Fibroblast of skin of left quadriceps (primary cell): ENCODE measurements at places on chromosomes 6 and 20.

DNA sequence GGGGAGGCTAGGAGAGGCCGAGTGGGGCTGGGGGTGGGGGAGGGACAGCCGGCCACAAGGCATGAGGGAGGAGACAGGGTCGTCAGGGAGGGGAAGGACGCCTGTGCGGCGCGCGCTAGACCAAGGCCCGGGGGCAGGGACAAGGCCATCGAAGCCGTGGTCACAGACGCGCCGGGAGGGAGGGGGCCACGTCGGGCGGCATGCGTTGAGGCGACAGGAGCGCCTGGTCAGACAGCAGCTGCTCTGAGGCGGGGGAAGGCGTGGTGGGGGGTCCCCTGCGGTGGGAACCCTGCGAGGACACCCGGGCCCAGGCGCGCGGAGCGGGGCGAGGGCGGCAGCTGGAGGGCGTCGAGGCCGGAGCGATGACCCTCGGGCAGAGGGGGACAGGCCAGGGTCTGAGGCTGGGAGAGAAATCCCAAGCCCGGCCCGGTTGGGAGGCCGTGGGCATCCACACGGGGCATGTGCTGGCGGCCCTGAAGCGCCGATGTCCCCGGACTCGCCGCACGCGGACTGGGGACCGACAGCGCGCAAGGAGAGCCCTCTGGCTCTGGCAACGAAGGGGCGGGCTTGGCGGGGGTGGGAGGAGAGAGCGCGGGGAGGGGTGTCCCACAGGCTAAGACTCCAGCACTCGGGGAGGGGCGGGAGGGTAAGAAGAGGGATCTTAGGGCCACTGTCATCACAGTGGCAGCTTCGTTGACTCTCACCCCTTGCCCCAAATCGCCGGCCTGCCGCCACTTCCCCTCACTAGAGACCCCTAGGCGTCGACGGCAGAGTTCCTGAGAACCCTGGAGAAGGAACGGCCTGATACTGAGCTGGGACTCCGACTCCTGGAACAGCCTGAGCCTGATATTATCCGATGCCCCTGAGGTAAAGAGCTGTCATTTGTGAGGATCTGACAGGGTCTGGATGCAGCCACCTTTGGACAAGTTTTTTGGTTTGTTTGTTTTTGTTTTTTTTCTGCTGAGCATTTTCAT lies 5.0 kb downstream of the TMEM239 start:
- no peak for DNase-seq

DNA sequence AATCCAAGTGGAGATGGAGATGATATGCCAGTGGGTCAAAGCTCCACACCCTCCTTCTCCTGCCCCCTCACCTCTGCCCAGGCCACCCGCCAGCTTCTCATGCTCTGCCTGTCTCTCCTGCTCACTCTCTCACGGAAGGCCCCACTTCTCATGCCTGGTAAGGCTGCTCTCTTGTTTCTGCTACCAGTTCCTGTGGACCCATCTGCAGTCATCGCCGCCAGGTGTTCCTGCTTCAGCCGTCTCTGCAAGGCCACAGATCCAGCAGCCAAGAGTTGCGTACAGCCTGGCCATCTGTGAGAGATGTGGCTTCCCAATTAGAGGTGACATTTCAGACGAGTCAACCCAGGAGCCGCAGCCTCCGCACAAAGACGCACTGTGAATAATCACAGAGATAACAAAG lies 40.8 kb upstream of the NXT1 start:
- DNase-seq = no peak

GRCh38 chr6:144847916-144848315 lies 562.8 kb downstream of the UTRN start:
- no peak for DNase-seq

DNA sequence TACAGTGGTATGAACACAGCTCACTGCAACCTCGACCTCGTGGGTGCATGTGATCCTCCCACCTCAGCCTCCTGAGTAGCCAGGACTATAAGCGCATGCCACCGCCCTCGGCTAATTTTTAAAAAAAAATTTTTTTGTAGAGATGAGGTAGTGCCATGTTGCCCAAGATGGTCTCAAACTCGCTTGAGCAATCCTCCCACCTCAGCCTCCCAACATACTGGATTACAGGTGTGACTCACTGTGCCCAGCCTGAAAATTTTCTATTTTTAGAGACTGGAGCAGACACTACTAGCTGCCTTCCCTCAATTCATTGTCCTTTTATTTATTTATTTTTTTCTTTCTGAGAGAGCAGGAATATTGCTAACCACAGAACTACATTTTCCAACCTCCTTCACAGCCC lies 20.3 kb upstream of the GTF3C6 start:
- no peak for DNase-seq

- DNase-seq = peak; percentile 71
Measured at GRCh38 chr6:141988954-141989705, 143.6 kb upstream of the GJE1 start.

GRCh38 chr20:6702144-6702543 lies 65.3 kb upstream of the BMP2 start:
- no peak for DNase-seq

DNA sequence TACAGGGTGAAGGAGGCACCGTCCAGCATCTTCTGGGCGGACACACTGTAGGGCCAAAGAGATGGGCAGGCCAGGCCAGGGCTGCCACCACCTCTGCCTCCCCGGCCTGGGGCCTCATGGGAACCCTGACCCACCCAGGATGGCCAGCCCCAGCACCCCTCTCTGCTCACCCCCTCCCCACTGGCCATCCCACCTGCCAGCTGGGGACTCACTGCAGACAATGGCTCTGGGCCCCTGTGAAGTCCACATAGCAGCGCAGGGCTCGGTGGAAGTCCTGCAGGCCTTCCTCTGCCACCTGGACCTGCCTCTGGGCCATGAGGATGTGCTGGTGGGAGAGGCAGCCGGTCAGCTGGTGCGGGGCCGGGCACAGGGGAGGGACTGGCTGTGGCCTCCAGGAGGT lies 3.6 kb upstream of the C20orf144 start:
- no peak for DNase-seq

DNA sequence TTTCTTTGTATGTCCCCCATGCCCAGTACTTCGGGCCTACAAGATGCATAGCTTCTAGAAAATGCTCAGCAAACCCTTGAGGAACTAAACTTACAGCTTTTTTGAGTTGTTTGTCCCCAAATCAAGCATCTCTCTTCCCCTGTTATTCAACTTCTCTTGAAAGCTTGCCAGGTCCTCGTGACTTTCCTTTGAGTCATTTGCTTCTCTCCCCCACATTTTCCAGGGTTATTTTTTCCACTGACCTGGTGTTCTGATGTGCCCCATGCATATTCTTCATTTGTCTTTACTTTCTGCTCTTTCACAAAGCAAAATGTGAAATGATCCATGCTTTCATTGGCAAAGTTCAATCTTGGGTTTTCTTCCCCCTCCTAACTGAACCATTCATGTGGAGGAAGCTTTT lies 204.8 kb downstream of the TFAP2A start:
- DNase-seq = no peak

- no peak for DNase-seq
Measured at GRCh38 chr6:134943522-134944111, 6.3 kb downstream of the ALDH8A1 start.

DNA sequence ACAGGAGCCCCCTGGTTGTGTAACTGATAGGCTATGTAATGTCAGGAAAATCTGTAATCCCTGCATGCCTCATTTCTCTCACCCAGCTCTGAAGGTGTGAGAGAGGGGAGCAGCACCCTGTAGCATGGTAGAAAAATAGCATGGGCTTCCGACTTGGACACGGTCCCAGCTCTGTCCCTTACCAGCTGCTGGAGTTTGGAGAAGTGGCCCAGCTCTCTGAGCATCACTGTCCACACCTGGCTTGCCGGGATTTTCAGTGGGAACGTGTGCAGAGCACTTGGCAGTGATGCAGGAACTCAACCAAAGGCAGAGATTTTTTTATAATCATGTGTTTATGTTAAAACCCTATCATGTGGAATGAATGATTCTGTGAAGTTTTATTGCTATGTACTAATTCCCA lies 34.6 kb downstream of the STK35 start:
- DNase-seq = no peak

DNA sequence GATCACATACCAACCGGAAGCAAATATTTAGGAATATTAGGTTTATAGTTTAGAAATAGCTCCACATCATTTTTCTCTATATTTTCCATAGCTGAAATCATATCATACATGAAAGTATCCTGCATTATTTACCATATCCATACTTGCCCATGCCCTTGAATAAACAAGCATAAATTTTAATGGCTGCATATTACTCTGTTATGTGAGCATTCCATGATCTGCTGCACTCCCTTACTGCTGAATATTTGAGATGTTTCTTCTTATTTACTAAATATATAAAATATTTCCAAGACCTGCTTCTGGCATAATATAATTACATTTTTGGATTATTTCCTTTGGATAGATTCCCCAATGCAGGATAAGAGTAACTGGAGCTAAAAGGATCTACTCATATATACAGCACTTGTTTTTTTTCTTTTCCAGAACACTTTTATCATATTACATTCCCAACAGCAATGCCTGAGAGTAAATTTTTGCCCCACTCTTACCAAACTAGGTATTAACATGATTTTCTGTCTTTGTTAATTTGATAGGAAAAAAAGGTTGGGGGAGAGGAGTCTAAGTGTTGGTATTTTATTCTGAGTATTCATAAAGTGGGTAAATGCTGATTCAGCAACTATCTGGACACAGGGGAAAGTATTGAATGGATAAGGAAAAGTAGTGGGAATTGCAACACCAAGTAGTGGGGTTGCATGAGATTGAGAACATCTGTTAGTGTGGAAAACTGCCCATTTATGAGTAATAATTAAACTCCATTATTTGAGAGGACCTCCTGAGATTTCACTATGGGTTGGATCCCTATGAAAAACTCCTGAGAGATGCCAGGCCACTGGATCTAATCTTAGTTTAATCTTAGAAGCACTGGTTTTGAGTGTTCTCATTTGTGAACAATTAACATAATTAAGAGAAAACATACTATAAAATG lies 76.0 kb downstream of the MAN1A1 start:
- DNase-seq = peak; percentile 86

DNA sequence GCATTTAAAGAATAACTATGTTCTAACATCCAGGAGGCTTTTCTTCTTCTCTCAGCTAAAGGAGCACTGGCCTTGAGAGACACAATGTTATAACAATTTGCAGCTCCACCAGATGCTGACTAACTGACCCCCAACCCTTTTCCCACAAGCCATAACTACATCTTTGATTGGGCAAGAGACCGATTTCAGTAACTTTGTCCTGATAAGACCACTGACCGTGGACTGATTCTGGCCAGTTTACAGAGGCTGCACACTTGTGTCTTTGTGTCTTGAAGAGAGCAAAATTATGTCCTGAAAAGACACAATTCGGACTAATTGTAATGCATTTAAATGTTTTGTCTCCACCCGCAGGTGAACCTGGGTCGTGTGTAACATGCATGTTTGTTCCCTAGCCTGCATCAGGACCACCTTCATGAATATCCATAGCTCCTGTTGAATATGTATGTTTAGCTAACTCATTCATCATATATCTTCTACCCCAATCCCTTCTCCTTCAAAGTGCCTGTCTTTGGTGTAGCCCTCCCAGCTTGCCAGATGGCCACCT lies 22.3 kb downstream of the ABRACL start:
- no peak for DNase-seq

- DNase-seq = peak; percentile 13
Measured at GRCh38 chr20:1894471-1894950, 696 bp upstream of the SIRPA start.

DNA sequence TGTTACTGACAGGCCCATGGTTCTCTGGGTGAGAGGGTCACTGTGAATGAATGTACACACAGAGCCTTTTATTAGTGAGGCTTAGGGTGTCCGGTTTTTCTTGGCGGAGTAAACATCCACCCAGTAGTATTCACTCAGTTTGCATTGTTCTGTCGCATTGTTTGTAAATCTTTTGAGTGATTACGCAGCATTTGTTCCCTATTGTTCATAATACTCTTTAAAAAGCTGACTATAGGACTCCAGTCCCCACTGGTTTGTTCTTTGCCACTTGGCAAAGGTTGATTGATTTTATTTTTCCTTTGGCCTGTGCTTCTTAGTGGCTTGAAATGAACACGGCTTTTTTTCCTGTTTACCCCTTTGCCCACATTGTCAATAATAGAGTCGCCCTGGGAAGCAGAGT lies 130.1 kb upstream of the ESR1 start:
- DNase-seq = no peak

DNA sequence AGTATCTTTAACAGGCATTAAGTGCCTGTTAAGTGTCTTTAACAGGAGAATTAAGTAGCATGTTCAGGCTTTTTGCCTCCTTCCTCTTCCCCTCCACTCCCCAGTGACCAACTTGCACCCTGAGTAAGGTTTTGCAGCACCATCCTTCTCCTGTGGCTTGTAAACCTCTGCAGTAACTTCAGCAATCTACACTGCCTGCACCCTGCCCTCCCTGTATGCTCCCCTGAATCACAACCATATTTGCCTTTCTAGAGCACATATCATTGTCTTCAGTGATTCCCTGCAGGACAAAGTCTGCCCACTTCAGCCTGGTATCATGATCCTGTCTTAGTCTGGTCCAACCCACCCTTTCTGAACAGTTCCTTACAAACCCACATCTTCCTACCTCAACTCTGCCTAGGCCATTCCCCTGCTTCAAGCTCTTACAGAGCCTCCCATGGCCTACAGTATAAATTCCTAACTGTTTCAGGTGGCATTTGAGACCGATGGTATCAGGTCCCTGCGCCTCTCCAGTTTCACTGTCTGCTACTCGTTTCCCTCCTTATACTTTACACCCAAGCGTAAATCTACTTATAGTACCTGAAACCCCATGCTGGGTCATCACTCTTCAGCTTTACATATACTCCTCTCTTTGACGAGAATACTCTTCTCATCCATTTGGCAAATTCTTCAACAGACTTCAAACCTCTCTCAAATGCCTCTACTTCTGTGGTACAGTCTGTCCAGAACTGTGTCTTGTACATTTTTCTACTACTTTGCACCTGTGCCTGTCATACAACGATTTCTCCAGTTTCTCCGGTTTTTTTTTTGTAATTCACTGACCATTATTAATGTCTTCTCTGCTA lies 69.8 kb downstream of the ZHX3 start:
- no peak for DNase-seq

DNA sequence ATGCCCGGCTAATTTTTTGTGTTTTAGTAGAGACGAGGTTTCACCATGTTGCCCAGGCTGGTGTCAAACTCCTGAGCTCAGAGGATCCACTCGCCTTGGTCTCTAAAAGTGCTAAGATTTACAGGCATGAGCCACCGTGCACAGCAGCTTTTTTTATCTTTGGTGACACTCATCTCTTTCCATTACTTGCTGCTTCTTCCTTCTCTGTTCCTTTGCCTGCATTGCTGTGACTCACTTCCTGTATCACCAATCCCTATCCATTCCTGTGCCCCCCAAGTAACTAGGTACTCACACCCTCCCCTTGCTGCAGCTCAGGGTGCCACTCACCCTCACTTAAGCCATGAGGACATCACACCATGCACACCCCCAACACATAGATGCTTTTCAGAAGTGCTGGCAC lies 24.6 kb downstream of the KHDC1L start:
- no peak for DNase-seq

- no peak for DNase-seq
Measured at GRCh38 chr6:157586088-157586414, 205.1 kb downstream of the ZDHHC14 start.
